Right kidney (tissue), 9 donors: ENCODE measurements at places on chromosomes 3 and 15.

- no peak for DNase-seq
These were observed 119.9 kb downstream of the LMLN start for GRCh38 chr3:198079771-198080520.

DNA sequence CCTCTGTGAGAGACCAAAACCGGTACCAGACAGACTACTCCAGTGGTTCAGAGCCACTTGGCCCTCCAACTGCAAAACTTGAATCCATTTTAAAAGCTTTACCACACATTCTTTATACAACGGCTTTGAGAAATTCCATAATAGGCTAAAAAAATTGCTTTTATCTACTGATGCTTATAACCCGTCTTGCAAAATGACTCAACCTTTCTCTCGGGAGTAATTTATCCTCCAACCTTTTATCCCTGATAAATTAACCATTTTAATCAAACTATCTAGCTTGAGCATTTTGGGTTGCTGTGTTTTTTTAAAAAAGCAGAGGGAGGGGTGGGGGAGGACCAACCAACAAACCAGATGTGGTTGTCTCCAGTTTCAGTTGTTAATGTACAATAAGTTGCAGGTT lies 275.7 kb upstream of the LRTM1 start:
- no peak for DNase-seq

DNA sequence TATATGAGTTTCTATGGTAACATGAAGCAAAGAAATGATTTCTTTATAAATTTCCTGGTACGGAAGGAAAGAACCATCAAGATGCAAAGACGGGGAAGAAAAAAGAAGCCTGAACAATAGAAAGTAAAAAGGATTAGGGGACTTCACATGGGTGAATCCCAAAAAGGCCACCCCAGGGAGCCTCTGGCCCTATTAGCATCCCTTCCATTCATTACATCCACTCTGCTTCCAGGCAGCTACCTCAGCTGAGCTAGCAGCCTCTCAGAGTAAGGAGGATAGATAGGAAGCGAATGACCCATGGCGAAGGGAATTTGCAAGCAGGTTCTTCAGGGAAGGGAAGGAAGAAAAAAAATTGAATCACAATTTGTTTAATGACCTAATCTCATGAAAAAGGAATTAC lies 81.6 kb downstream of the GABRB3 start:
- no peak for DNase-seq

DNA sequence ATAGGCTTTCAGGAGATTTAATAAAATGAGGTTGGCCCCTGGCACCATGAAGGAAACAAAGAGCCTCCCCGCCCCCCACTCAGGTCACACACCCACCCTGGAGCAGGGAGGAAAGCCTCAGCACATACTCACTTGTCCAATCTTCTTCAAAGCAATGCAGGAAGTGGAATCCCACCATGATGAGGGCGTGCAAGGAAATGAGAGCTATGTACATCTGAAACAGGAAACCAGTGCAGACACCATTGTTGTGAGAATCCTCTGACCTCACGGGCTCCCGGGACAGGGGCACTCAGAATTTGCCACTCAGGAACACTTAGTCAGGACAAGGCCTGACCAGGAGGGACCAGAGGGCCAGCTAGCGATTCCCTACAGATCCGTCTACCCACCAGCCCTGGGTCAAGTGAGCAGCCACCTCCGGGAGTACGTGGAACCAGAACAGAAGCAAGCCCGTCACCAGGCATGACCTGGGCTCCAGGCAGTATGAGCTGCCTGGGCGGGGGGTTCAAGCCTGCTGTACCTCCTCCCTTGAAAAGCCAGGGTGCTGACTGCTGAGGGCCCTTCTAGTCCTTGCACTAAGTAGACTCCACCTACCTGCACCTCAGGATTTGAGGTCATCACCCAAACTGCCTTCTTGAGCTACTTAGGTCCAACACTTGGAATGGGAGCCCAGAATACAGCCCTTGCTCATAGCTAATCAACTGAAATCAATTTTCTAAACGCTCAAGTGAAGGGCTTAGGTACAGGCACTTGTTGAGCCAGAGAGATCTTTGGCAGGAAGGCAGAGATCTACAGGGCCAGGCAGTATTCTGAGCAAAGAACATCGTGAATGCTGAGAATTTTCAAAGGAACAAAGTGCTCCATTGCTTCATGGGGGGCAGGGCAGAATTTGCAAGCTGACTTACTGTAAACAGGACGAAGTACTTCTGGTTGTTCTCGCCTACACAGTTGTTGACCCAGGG lies 42.7 kb downstream of the ZDHHC3 start:
- DNase-seq, result no peak

- no peak for DNase-seq
These were observed 62.4 kb upstream of the DAZL start for GRCh38 chr3:16667633-16668032.

DNA sequence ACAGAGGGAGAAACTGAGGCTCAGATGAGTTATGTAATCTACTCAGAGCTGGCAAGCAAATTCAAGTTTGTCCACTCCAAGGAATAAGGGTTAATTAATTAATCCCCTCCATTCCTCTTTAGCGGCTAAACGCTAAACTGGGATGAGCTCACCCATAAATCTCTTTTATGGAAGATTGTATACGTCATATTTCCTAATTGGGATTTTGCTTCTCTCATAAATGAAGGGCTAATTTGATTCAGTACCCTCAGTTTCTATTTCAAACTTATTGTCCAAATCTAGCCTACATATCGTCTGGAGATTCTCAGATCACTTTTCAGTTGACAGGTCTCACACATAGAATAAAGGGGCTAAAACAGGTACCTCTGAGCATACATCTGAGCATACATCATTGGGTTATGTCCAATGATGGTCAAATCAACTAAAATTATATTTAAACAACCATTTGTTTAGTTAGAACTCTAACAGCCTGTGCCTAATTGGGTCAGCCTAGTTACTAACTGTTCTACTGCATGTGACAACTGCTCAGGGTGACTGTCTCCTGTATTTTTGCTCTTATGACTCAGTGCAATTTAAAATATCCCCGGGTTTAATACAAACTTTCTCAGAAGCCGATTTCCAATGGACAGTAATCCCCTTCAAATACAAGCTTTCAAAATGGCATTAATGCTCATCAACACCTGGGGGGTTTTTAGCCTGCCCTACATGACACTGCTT lies 57.6 kb upstream of the PLXND1 start:
- DNase-seq, result no peak

DNA sequence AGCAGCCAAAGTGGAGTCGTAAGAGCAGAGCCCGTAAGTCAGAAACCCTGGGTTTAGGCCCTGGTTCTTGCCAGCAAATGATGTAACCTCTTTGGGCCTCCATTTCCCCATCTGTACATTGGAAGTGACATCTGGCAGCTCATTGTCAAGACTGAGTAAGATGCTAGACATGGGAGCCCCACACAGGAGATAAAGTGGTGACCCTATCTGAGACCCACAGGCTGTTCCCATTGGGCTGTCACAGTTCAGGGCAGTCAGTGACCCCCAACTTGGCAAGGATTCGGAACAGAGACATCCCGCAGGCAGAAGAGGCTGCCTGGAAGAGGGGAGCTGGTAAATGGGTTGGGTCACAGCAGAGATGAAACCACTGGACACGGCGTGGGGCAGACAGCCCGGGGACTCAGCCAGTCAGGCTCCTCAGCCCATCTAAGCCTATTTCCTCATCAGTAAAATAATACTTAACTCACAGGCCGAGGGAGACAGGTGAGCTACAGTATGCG lies 1.8 kb downstream of the CLN6 start:
- DNase-seq, result no peak

DNA sequence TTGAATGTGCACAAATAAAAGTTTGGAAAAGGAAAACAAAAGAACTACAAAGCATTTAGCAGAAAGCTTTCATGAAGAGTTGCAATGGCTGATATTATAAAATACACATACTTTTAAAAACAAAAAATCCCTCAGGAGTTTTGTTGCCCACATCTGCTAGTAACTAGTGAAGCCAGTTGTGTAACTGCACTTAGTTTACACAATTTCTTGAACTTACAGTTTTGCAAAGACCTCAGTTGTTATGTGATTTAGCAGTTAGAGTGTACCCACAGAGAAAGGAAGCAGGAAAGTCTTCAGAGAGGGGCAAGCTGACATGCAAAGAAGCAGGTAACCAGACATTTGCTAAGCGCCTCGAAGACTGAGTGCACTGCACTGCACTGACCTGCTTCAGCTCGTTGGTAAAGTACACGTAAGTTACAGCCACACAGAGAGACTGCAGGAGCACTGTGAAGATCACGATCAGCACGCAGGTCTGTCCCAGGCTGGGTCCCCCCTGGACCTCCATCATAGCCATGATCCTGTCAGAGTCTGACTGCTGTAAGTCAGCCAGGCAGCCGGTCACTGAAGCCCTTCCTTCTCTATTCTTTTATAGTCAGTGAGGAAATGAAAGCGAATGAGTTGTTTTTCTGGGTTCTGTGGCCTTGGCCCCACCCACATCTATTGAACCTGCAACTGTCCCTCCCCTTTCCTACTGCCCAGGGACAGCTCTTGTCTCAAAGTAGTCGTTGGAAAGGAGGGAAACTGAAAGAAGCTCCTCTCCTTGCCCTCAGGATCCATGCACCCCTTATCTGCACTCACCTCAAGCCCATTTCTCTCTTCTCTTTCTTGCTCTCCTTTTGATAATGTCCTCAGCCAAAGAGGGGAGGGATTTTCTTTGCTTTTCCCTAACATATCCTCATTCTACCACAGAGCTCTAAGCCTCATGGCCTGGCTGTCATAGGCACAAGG lies at the start of gene TNFSF10:
TNFSF10 (minus strand) TSS at position 560 of the 948 bp plus-strand sequence; CDS start at position 514, 46 bp downstream.
- DNase-seq, result peak; percentile 26

DNA sequence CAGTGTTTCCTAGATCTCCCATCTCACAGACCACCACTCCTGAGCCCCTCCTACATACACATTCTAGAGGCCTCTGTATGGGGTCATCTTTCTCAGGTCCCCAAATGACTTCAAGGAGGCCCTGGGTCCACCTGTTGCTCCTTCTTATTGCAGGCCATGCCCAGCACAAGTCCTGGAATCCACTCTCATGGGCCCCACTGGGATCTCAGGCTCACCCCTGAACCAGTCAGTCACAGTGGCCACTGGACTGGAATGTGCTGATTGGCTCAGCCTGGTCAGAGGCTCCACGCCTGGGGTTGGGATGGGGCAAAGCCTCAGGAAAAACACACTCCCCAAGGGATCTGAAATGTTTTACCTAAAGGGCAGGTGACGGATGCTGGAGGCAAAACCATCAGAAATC lies 55.7 kb downstream of the SPSB4 start:
- DNase-seq, result no peak

DNA sequence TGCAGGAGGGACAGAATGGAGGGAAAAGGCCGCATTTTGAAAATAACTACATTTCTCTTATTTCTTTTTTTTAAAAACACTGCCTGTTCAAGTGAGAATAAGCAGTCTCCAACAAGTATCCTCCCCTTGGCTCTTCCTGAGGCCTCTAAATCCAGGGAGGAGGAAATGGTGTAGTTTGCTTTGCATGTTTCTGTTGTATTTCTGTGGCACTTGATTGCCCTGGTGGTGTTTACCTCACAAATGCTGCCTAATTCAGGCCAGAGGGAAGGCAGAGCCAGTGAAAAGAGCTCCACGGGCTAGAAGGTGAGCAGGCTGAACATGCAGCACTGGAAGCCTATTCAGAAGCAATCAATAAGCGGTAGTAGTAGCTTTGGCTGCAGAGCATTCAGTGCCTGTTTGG lies 149.3 kb upstream of the ATP11B start:
- DNase-seq, result no peak

DNA sequence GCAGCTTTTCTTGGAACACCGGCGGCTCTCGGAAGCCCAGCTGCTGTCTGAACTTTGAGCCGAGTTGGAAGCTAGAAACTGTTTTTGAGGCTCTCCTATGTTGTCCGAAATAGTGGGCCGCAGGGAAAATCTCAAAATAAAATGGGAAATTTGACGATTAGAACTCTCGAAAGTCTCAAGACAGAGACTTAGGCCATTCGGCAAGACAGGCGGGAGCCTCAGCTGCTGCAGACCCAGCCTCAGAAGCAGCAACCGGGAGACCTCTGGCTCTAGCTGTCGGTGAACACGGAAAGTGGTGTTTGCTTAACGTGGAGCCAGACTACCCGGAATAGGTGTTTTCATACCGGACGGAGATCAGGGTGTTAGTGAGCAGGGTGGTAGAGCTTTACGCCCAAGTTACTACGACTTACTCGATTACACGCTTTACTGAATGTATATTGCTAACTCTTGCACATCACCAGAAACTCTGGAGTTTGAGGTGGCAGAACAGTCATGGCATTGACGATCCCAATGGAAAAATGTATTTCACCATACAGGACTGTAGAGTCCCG lies 357 bp upstream of the MAN2C1 start:
- DNase-seq, result no peak

- no peak for DNase-seq
These were observed 74.2 kb upstream of the SATB1 start for GRCh38 chr3:18499301-18499700.
